Right ventricle myocardium inferior (tissue), 1 donor: ENCODE measurements at places on chromosomes 5 and 9.

- no peak for DNase-seq
Measured at GRCh38 chr5:32343058-32343672, 30.4 kb upstream of the MTMR12 start.

DNA sequence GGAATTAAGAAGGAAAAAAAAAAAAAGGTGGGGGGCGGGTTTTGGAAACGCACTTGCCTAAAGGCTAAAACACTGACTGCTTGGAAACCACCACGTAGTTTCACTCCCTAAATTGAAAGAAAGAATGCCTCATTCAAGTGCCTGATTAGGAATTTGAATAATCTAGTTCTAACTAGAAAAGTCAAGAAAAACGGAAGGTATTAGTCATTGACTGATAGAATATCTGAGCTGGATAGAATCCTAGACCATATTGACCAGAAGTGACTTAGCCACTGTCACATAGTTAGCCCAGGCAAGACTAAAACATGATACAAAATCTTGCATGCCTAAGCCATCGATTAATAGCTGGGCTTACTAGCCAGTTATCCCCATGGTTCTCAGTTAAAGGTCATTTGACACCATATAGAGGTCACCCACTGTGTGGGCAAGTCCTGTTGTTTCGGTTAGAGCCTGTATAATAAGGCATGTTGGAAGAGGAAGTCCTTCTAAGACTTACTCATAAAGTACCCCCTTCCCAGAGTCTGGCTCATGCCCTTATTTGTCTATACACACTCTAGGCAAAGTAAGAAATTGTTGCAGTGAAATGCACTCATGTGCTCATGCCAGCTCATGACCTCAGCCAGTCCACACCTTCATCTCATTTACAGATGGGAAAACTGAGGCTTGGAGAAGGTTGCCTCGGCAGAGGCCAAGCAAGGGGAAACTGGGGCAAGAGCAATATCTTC is 40.2 kb downstream of the SH3RF2 start:
- DNase-seq: no peak

- no peak for DNase-seq
Measured at GRCh38 chr9:114002986-114003350, 75.1 kb downstream of the AMBP start.

GRCh38 chr5:165201369-165201768 is 1696.0 kb downstream of the MAT2B start:
- DNase-seq: no peak

GRCh38 chr5:169097374-169098326 is 203.3 kb downstream of the SLIT3 start:
- DNase-seq: no peak

DNA sequence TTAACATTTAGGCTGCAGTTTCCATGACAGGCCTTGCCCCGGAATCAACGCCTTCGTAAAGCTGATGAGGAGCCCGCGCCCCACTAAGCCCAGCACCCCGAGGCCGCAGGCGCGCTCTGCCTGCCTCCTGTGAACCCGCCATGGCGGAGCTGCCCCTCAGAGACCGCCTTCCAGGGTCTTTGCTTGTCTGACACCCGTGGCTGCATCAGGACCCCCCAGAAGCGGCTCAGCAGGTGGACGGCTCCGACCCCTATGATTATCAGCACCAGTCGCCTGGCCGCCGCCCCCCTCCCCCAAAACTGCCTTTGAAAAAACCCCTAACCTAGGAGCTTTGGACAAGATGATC is 507 bp upstream of the DPH7 start:
- DNase-seq: no peak

DNA sequence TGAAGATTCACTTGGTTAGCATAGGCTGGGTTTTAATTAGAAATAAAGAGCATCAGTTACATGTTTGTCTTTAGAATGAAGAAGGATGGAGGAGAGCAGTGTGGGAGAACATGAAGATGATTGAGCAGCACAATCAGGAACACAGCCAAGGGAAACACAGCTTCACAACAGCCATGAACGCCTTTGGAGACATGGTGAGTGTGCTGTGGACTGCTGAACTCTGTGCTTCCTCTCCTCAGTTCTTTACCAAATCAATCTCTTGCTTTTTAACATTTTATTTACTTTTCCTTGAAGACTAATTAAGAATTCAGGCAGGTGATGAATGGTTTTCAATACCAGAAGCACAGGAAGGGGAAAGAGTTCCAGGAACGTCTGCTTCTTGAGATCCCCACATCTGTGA is 38.2 kb upstream of the SPATA31E1 start:
- no peak for DNase-seq

- no peak for DNase-seq
Measured at GRCh38 chr5:94366811-94367210, 251.6 kb downstream of the KIAA0825 start.

DNA sequence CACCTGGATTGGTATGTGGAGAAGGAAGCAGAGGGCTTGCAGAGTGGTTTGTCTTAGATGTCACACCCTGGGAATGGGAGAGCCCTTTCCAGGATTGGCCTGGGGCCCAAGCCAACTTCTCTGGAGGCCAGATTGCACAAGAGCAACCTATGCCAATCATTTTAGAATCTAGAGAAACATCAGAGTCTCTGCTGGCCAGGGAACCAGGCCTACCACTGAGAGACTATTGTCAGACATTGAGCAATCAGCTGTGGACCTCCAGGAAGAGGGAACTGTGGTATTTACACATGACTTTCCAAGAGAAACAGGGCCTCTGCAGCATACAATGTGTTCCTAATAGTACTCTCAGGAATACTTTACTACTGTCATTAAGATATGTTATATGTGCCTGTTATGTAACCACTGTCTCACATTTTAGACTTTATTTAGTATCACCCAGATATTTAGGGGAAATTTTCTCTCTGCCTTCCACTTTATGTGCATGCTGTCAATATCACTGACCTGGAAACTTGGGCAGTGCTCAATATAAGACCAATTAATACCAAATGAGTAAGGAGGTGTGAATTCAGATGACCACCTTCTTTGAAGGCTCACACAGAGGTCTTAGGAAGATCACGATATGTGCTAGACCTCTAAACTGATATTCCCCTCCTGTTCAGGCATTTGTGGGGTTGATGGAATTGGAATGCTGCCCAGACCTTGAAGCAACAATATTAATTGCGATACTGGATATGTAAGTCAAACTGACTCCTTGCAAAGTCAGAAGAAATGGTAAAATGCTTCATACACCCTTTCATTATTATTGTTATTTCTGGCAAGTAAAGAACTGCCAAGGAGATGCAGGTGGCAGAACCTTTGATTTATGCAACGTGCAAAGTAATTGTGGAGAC is 20.5 kb upstream of the CCL28 start:
- DNase-seq: no peak

- DNase-seq: no peak
Measured at GRCh38 chr5:7456206-7456605, 60.3 kb downstream of the ADCY2 start.

- no peak for DNase-seq
Measured at GRCh38 chr5:72283358-72283757, 36.7 kb downstream of the MRPS27 start.

- no peak for DNase-seq
Measured at GRCh38 chr9:109304347-109304746, 16.5 kb downstream of the EPB41L4B start.

DNA sequence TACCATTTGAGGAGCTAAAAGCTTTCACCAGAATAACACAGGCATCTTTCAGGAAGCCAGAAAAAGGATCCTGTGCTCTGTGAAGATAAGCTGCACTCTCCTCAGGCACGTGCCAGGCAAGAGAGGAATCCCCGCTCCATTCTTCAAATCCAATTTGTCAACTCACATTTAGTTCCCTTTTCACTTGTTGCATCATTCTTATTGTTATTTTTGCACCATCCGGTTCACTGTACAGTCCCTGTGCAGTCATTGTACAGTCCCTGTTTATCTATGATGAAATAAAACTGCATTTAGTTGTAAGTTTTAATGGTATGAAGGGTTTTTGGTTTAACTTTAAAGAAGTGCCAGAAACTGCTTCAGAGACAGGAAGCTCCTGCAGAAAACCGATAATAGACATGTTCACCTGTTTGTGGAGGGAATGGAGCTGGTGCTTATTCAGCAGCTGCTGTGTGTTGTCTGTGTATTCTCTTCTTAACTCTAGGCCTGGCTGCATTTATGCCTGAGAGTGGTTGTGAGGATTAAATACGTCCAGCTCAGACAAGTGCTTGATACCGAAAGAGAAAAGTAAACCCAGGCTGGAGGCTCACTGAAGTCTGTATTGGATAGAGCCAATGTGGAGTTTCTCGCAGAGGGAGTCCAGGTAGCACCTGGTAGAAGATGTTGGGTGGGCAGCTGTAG is 22.4 kb downstream of the IFNW1 start:
- no peak for DNase-seq
